ENCODE measurements at places on chromosomes 6 and 20. TPM values are rescaled to one million over a fixed set of nuclear protein-coding genes. Genes with fewer than 3 reads are reported as not detected.

Gene TUBB1
- not detected for total RNA-seq

Gene STMND1
- not detected for total RNA-seq

Gene ATP9A
- total RNA-seq: 20.3 TPM

Gene FITM2
- 20.9 TPM for total RNA-seq

Gene CLIC5
- total RNA-seq: not detected
